ENCODE measurements at places on chromosomes 1 and 21. TPM values are rescaled to one million over a fixed set of nuclear protein-coding genes. Genes with fewer than 3 reads are reported as not detected.

The CAPN8 gene
- polyA plus RNA-seq: 31.0 TPM

The COL9A2 gene
- polyA plus RNA-seq: 19.1 TPM

The RUNX3 gene
- polyA plus RNA-seq: 4.0 TPM

The LCE1C gene
- polyA plus RNA-seq: 0.23 TPM

The PEX19 gene
- polyA plus RNA-seq: 29.3 TPM

The NEK7 gene
- 29.8 TPM for polyA plus RNA-seq

The AIM2 gene
- polyA plus RNA-seq: 1.7 TPM

The KIF1B gene
- polyA plus RNA-seq: 5.7 TPM
